Activated naive CD4-positive, alpha-beta T cell (primary cell): ENCODE measurements at places on chromosomes 5 and 9.

DNA sequence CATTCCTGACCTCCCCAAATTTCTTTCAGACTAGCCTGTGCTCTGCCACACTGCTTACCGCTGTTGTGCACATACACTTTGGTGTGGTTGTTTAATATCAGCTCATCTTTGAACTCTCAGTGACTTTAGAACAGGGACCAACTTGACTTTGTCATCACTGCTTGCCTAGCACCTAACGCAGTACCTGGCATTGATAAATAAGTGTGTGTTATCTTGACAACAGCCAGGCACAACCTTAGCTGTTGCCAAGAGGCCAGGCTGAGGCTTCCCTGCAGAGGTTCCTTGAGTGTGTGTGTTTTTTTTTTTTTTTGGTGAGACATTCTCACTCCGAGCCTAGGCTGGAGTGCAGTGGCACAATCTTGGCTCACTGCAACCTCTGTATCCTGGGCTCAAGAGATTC, 41.0 kb upstream of the SLC28A3 start:
- no peak for DNase-seq

DNA sequence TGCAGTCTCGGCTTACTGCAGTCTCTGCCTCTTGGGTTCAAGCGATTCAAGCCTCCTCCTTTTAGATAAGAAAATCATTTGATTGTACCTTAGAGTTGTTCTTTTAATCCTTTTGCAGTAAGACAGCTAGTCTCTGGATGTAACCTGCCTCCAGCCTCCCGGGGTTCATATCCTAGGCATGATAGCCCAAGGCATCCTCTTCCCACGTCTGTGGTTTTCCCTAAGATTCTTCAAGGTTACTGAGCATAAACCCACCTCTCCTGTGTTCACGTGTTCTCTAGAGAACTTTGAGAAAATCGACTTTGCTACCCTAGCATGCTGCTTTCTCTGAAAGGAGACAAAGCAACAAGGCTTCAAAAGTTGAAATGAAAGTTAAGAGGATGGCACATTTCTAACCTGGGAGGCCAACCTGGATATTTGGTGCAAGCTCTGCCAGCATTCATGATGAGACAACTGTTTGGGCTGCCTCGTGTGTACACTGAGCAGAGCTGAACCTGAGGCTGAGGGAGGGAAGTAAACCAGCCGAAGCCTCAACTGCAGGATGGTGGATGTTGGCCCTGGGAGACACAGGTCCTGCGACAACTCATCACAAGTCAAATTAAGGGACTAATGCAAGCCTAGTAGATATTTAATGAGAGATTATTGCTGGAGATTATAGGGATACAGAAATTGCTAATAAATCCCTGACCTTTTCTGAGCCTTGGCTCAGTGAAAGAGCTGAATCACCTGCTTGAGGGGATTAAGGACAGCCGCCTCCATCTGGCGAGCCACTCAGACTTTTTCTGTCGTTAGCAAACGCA, 261.8 kb downstream of the ARHGAP26 start:
- no peak for DNase-seq

- no peak for DNase-seq
Observed at GRCh38 chr5:171813813-171814490, 28.3 kb downstream of the SMIM23 start.

DNA sequence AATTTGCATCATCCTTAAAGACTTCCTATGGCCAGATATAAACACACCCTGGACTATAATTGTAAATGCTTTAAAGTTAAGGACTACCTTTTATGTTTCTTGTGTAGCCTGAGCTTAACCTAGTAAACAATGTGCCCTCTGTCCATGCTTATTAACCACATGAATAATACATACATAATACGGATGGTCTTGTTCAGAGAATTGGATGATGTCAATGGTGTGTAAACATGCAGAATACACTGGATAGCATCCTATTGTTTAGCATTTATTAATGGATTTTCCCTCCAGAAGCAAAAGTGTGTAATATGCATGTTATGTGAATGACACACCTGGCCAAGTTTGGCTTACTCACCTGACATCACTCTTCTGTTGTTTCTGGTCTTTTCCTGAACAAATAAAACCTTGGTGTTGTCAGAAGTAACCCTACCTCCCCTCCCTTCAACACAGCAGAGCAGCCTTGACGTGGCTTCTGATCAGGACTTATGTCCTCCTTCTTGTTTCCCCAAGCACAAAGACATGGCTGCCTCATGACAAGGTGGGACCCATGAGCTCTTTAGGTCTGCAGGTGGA, 517.9 kb downstream of the MTRR start:
- DNase-seq: no peak

GRCh38 chr5:131593921-131594320, 41.1 kb downstream of the RAPGEF6 start:
- DNase-seq: no peak

DNA sequence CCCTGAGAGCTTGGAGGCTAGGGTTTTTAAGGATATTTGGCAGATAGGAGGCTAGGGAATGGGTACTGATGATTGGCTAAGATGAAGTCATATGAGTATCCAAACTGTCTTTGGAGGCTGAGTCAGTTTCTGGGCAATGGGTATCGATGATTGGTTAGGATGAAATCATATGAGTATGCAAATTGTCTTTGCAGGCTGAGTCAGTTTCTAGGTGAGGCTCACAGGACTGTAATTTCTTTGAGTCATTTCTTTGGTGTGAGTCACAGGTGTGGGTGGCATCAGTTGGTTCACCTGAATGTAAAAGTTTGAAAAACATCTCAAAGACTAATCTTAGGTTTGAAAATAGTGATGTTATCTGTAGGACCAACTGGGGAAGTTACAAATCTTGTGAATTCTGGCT, 1068.0 kb downstream of the NR2F1-AS1 start:
- DNase-seq: no peak

DNA sequence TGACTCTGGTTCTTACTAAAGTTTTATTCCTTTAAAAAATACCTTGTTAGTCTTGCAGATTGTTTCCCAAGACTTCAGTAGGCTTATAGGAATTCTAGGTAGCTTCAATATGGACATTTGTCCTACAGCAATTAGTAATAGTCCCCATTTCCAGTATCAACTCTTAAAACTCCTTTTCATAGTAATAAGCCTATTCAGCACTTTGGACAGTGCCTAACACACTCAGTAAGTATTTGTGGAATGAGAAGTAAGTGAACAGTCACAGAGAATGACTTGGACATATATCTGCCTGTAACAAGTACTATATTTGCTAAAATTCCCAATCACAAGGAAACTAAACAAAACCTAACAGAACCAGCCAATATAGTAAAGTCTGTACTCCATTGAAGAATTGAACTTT, 1291.8 kb upstream of the DMAC1 start:
- no peak for DNase-seq

GRCh38 chr5:128083811-128084227, 253 bp downstream of the SLC12A2 start:
- no peak for DNase-seq

- no peak for DNase-seq
Observed at GRCh38 chr5:79093762-79094161, 17.8 kb upstream of the BHMT start.

GRCh38 chr5:10701567-10702039, 59.4 kb downstream of the DAP start:
- DNase-seq: no peak

DNA sequence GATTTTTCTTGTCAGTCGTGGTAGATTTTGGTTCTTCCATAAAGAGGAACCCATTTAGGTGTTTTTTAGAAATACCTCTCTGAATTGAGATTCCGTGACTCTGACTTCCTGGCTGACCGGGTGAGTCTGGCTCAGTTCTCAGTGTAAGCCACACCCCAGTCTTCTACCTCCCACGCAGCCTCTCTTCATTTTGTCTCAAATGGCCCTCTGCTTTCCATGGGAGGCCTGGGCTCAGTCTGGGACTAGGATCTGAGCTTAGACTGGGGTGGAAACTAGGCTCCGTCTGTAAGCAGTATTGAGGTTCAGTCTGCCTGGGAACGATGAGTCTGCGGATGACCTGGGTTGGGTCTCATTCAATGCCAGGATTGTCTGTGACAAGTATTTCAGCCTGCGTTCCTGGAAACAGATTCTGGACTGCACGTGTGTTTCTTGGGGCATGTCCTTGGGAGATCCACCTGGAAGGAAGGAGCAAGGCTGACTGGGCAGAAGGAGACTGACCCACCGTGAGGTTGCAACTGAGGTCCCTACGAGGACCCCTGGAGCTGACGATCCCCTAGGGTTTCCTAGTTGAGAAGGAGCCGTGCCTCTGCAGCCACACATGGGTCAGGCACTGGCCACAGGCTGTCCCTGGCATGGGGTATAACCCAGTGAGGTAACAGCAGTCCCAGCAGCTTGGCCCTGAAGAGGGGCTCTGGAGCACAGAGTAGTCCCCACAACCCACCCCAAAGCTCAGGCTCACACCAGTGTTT, 12.4 kb upstream of the CRB2 start:
- no peak for DNase-seq

GRCh38 chr9:37390759-37391158, 31.7 kb upstream of the GRHPR start:
- peak; percentile 6 for DNase-seq

- no peak for DNase-seq
Observed at GRCh38 chr9:138105123-138105415, 227.5 kb downstream of the CACNA1B start.

DNA sequence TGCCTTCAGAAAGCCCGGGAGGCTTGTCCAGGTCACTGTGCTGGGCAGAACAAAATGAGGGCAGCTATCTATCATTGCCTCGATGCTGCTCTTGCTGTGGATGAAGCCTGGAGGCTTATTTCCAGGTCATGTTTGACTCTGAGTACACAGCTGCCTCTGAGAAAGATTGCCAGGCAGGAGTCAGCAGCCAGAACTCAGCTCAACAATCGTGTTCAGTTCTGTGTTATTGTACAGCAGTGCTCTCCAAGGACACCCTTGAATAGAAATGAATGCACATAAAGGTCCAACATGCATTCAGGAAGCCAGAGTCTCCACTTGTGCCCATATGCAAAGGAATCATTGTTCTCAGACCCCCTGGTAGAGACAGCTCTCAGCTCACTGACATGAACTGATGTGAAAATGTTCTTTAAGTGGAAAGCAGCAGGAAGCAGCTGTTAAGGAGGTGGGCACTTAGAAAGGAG, 61.7 kb upstream of the ZFR start:
- DNase-seq: no peak

DNA sequence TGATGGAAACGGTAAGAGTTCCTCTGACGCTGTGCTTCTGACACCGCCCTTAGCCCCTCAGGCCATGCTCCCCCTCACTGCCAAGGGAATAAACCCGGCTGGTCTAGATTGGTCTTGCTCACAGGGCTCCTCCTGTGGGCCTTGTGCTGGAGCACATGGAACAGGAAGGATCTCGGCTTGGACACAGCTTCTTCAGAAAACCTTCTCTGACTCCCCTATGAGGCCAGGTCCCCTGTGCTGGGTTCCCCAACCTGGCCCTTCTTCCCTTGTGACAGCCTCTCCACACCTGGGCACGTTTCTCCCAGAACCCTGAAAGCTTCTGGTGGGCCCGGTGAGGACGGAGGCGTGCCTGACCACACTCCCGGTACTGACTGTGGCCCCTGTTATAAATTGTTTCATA, 8.2 kb downstream of the SPATA31E1 start:
- no peak for DNase-seq

DNA sequence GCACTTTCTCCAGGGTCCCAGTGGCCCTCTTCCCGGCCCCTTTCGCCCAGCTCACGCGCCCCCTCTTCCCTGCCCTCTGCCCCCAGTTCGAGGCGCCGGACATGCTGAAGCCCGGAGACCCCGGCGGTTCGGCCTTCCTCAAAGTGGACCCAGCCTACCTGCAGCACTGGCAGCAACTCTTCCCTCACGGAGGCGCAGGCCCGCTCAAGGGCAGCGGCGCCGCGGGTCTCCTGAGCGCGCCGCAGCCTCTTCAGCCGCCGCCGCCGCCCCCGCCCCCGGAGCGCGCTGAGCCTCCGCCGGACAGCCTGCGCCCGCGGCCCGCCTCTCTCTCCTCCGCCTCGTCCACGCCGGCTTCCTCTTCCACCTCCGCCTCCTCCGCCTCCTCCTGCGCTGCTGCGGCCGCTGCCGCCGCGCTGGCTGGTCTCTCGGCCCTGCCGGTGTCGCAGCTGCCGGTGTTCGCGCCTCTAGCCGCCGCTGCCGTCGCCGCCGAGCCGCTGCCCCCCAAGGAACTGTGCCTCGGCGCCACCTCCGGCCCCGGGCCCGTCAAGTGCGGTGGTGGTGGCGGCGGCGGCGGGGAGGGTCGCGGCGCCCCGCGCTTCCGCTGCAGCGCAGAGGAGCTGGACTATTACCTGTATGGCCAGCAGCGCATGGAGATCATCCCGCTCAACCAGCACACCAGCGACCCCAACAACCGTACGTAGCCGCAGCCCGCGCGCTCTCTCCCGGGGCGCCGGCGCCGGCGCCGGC, 1.0 kb downstream of the PRDM6 start:
- DNase-seq: no peak

DNA sequence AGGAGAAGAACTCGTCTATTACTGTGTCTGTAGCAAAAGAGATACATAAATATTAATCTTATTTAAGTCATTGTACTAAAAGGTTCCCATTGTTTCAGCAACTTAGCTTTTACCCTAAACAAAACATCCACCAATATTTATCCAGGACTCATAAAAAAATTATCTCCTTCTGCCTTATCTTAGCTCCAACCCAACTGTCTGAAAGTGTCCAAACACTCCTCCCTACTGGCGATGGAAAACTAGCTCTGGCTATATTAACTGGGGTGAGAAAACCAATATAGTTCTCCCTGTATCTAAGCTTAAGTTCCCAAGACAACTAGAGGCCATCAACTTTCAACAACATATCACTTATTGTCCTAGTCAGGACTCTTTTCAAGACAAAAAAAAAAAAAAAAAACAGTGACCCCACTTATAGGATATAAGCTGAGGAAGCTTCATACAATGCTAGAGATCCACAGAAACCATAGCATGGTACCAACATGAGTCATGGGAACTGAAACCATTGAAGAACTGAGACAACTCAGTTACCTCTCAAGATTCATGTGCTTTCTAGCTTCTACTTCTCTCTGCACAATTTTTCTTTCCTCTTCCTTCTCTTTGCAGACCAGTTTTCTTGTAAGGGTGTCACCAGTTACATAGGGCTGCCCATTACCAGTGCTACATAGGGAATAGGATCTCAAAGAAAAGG, 150.7 kb upstream of the RASA1 start:
- no peak for DNase-seq

GRCh38 chr5:19771174-19771835, 216.7 kb downstream of the CDH18 start:
- DNase-seq: no peak

GRCh38 chr5:172800088-172800551, 29.1 kb upstream of the DUSP1 start:
- DNase-seq: no peak

DNA sequence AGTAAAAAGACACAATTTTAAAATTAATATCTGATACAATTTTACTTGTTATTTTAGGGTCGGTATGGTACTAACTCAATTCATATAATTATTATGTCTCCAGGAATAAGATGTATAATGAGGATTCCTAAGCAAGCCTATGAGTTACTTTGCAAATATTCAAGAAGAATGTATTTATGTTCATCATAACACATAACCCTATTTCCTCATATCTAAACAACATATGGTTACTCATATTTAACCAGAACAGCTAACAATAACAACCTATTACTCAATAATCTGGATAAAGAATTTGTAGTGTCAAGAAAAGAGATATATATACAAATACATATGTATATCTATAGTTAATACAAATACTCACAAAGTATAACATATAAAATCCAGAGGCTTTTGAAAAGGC, 285.9 kb downstream of the ARL15 start:
- no peak for DNase-seq

GRCh38 chr5:68243681-68244080, 28.1 kb downstream of the PIK3R1 start:
- no peak for DNase-seq

GRCh38 chr5:175489693-175490443, 11.5 kb downstream of the SFXN1 start:
- DNase-seq: no peak
